G401 (cell line): ENCODE measurements at places on chromosomes 2 and 18.

DNA sequence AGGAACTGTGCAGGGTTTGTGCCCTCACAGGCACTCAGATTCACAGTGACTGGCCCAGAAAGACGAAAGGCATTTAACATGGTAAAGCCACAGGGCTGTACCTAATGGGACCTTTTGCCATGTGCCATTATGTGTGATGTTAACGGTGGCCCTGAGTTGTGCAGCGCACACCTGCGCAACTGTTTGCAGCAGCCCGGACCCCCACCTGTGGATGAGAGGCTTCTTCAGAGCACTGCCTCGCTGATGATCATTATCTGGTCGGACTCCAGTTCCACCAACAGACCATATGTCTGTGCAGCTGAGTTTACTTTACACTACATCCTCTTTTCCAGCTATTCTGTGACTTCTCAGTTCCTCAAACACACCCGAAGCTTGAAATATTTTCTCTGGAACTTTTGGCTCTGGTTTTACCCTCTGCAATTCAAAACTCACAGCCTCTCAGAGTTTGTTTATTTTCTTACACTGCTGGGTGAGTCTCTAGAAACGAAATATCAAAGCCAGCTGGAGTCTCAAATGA, 35.6 kb upstream of the UBE2F start:
- no peak for DNase-seq

GRCh38 chr2:195442458-195443175, 214.4 kb upstream of the SLC39A10 start:
- no peak for DNase-seq

DNA sequence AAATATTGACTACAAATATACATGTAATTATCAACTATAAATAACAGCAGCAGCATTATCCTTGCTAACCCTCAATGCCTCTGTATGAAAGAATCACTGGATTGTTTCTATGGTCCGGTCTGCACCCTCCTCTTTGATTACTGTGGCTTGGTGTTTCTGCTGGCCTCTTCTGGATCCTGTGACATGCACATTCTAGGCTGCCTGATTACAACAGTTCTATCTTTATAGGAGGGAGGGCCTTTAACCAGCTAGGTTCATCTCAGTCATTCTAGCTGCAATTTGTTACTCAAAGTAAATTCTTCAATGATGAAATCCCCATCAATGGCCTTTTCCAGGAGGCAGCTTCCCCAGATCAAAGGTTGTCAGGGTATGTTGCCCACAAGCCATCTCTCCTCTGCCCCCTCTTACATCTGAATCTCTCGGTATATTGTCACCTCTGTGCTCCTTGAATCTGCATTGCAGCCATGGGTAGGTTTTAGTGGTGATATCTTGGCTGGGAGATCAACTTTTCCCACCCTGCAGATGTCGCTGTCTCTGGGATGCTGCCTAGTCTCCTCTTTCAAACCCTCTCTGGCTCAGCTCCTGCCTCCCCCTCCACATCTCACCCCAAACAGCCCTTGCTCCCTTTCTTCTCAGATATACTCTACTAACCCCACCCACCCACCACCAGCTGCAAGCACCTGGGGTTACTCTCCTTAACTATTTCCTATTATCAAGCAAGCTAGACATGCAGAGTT, 106.2 kb upstream of the BZW1 start:
- no peak for DNase-seq

DNA sequence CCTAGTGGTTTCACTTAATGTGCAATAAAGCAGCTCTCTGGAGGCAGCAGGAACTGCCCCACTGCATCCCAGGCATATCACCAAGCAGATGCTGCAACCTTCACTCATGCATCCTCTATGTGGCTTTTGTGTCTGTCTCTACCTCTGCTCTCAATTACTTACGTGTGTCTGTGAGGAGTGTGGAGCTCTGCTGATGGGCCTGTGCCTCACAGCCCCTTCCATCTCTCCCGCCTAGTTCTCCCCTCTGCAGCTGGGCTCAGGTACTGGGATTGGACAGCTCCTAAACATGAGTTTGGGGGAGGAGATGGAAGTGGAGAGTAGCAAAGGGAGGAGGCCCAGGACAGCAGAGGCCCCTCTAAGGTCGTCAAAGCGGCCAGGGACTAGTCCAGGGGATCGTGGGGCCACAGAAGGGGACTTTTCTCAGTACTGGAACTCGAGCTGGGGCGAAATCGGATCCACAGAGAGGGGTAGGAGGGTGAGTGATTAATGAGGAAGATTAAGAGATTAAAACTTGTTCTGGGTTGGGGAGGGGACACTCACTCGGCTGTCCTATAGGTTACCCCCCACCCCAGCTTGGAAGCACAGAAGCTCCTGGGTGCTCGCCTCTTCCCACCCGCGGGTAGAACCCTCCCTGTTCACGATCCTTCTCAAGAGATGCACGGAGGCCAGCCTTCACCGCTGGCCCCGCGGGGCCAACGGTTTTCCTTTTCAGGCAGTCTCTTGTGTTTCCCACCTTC, 2.1 kb upstream of the LBX2 start:
- DNase-seq, result no peak

DNA sequence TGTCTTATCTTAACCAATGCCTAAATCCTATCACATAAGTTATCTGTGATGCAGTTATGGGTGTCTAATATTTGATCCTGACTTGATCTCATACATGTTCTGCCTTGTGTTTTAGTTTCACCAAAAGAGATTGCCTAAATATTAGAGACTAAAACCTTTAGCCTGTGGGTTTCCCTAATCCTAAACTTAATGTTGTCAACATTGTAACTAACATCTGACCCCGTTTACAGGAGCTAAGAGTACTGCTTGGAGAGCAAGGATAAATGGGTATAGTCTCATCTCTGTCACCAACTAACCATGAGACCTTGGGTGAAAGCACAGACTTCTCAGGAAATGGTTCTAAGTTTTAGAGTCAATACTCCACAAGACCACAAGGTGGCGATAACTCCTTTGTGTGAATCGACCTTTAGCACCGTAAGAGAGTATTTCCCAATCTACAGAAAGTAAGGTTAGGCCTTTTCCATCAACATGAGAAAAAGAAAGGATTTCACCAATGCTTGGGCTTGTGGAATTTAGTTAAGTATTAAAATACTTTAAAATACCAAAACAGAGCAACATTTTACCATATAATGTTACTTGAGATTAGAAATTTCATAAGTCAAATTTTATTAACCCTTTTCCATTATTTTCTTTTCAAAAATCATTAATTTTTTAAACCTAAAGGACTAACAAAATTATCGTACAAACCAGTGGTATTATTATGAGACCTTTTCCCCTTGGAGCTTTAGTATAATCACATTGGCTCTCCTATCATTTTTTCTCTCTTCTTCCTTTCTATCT, 60.5 kb downstream of the G6PC2 start:
- peak; percentile 53 for DNase-seq

DNA sequence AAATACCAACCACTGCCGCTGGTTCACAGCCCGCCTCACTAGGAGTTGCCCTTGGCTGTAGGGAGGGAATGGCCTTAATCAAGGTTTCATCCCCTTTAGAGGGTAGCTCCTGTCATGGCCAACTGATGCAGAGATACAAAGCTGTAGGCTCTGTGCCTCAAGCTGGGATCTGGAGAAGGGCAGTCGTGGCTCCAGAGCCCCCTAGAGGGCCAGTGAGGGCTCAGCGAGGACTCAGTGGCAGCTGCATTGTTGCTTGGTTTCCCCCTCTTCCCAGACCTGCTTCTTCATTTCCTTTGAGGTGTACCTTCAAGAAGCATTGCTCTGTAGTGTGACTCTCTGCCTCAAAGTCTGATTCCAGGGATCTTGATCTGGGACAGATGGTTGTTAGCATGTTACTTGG, 302.1 kb downstream of the LPIN1 start:
- no peak for DNase-seq

DNA sequence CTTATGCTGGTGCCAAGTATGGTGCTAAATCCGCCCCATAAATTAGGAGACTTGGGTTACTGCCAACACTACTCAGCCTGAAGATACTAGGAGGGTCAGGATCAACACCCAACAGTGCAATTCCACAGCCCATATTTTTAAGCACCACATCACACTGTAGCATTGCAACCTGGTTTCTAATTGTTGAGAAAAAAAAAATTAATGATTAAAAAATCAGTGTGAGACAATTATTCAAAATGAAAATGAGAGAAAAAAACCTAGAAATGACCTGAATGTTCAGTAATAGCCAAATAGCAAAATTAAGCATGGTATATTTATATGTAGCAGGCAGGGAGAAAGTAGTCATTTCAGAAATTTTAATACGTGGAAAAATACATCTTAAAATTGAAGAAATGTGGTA, 29.2 kb upstream of the HNRNPLL start:
- DNase-seq, result no peak

DNA sequence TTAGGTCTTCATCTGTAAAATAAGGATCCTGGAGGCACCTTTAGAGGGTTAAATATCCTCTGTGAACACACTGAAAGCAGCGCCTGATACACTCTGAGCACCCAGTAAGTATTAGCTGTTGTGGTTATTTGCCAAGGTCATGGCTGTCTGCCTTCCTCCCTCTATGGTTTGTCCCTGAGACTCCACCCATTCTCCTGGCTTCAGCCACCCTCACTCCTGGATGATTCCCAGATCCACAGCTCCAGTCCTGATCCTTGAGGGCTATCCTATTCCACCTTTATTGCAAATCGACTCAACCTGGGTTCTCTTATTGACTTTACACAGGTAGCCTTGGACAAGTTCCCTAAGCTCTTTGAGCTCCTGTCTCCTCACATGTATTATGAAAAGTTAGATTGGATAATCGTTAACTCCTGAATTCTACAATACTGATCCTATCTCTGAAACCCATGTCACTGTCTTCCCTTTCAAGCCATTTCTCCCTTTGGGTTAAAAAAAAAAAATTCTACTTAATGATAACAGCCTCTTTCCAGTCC, 162.3 kb downstream of the LAMA3 start:
- DNase-seq, result no peak

GRCh38 chr2:217142649-217143266, 282.9 kb upstream of the TNP1 start:
- DNase-seq, result no peak

DNA sequence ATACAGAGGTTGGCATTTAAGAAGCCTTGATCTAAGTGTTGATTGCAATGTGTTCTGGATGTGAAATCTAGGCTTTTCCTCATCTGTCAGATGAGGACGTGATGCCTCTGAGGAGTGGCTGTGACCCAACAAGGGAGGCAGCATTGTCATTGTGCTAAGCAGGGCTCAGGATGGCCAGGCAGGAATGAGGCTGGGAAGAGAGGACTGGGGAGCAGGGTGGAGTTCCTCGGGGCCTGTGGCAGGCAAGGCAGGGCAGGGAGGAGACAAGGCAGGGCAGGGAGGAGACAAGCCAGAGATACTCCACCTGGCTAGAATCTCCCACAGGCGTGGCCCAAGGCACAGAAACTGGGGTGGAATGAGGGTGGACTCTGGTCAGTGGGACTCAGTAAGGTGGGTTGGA, 116.6 kb downstream of the RPIA start:
- DNase-seq, result no peak

DNA sequence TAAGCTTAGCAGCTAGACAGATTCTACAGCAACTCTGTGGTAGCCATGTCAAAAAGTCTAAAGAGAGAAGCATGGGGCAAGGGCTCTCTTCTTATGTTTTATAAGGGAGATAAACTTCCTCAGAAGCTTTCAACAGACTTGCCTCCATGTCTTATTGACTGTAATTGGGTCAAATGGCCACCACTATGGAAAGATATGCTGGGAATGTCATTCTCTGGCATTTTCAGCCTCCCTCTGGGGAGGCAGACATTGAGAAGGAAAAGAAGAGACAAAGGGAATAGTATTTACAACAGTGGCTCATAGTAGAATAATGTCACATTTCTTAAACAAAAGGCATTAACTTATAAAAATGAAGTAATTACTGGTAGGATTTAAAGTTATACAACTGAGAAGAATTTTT, 1964.5 kb upstream of the PIK3C3 start:
- DNase-seq, result no peak

GRCh38 chr18:11019295-11020105, 129.9 kb downstream of the PIEZO2 start:
- DNase-seq, result no peak

DNA sequence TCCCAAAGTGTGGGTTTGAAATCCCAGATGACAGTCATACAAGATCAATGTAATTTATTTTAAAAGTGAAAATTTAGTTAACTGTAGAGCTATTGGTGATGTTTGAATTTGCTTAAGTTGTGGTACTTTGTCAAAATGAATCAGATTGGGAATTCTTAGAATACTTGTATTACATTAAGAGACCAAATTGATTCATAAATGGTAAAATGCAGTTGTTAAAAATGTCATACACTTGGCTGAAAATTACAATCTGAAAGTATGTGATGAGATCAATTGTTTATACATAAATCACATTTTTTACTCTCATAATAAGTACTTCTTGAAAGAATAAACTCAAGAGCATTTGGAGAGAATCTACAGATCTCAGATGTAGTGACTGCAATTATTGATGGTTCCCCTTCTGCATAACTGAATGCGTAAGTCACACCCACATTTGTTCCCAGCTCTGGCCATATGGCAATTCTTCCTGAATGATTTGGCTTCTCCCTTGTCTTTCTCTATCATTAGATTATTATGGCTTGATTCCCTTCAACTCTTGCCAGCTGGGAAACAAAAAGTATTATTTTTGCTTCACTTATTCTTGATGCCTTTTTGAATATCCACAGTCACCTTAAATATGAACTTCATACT, 558.5 kb downstream of the CPS1 start:
- peak; percentile 98 for DNase-seq

- no peak for DNase-seq
These were observed 83.0 kb downstream of the COLEC12 start for GRCh38 chr18:417495-417894.

GRCh38 chr2:162581959-162582798, 238.2 kb downstream of the GCA start:
- no peak for DNase-seq

DNA sequence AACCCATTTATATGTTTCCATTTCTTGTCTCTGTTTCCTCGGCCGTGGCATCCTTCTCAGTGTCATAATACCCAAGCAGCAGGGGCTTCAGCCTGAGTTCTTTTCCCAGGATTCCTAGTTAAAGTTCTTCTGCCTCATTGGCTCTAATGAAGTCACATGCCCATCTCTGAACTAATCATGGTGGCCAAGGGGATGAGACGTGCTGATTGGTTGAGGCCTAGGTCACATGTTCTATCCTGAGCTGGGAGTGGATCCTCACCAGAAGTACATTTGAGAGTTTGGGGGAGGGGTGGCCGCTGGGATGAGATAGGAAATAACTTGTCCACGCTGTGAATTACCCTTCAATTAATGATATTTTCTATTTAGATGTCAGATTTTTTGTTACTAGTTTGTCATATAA, 3.8 kb upstream of the UGT1A5 start:
- no peak for DNase-seq

GRCh38 chr2:96764253-96764637, 3.5 kb downstream of the CNNM4 start:
- no peak for DNase-seq

GRCh38 chr2:241863536-241863954, 4.9 kb upstream of the PDCD1 start:
- DNase-seq, result no peak
